ENCODE measurements at places on chromosomes 3 and 15. TPM values are rescaled to one million over a fixed set of nuclear protein-coding genes. Genes with fewer than 3 reads are reported as not detected.

The CHDH gene
- total RNA-seq: 2.4 TPM

The CD86 gene
- 7.5 TPM for total RNA-seq

- DNase-seq: no peak
Measured at GRCh38 chr15:64730151-64730550, 45.2 kb downstream of the RBPMS2 start.

GRCh38 chr3:197958346-197958745 is 1.7 kb upstream of the LMLN start:
- DNase-seq: no peak

- DNase-seq: no peak
Measured at GRCh38 chr3:12312010-12312409, 23.1 kb downstream of the PPARG start.

GRCh38 chr3:53161820-53162671 is 1.0 kb downstream of the PRKCD start:
- no peak for DNase-seq

GRCh38 chr15:79243723-79244122 is 38.8 kb upstream of the ANKRD34C start:
- peak; percentile 45 for DNase-seq

GRCh38 chr3:163832547-163832946 is 1245.7 kb downstream of the SI start:
- no peak for DNase-seq

The CFAP20DC gene
- 0.17 TPM for total RNA-seq

- no peak for DNase-seq
Measured at GRCh38 chr3:157226173-157226847, 66.4 kb upstream of the CCNL1 start.

- no peak for DNase-seq
Measured at GRCh38 chr3:192331749-192332385, 395.5 kb downstream of the FGF12 start.

DNA sequence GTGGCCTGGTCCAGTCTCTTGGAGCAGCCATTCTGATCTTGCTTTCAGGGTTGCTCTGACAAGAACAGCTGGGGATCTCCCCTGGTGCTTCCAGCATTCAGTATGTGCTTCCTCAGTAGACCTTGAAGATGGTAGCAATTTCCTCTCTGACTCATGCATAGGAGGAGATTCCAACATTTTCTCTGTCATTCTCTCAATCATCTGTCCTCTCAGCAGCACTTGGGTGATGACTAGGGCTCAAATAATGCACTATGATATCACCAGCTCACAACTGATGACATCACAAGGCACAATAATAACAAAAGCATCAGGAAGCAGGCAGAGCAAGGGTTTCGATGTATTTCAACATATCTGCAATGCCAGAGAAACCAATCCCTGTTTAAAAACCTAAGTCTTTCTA is 52.7 kb downstream of the NFKBIZ start:
- DNase-seq: no peak

GRCh38 chr15:83284559-83285283 is at the start of gene BNC1:
Gene BNC1 (minus strand): TSS chr15:83284664. CDS start chr15:83284628, 36 bp downstream.
- DNase-seq: peak; percentile 26

The ONECUT1 gene
- not detected for total RNA-seq
